Foreskin fibroblast (primary cell): ENCODE measurements at places on chromosomes 5 and 9.

DNA sequence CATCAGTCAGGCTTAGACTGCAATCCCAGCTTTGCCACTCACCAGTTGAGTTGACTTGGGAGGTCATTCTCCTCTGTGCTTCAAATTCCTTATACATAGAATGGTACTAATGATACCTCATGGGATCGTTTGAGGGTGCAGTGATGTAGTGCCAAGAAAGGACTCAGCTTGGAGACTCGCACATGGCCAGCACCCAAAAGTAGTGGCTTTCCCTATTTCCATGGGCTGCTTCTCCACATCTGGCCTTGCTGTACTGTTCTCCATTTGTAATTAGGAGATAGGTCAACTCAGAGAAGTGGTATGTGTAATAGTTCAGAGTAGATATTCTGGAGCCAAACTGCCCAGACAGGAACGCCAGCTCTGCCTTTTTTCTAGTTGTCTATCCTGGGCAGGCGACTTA lies 5.5 kb downstream of the CCL19 start:
- DNase-seq, result peak; percentile 51

- DNase-seq, result no peak
Measured at GRCh38 chr5:74521401-74521800, 119.1 kb downstream of the ENC1 start.

- DNase-seq, result peak; percentile 53
Measured at GRCh38 chr9:88661759-88662158, 126.8 kb downstream of the NXNL2 start.

GRCh38 chr9:76603448-76603895 lies 144.5 kb downstream of the GCNT1 start:
- DNase-seq, result peak; percentile 70

DNA sequence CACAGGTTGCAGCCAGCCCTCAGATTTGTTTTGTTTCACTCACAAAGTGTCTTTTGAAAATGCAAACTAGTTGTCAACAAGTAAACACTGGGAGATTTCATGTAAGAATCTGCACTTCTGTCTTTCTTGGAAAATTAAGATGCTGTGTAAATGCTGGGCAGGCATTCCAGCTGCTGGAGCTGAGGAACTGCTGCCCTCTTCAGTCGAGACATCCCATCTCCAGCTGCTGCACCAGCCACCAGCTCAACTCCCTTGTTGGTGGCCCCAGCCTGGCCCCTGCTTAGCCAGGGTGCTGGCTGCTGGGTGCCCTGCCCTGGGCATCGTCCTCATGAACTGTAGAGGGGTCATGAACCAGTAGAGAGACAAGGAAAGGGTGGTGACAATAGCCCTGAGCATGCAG lies 33.1 kb upstream of the AFAP1L1 start:
- peak; percentile 33 for DNase-seq

DNA sequence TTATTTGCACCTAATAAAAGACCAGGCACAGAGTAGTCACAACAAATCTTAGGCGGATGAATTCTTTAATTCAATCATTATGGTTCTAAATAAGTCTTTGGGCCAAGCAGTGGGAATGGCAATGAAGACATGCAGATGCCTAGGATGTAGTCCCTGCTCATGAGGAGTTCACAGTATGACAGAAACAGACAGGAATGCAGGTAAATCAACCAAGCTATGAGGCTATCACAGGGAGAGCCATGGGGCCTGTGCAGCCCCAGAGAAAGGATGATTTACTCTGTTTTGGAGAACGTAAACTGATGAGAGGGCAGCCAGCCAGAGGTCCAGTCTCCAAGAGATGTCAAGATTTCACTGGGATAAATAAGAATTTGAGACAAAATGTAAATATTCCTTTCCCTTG lies 129.4 kb downstream of the TRIM32 start:
- DNase-seq, result no peak

DNA sequence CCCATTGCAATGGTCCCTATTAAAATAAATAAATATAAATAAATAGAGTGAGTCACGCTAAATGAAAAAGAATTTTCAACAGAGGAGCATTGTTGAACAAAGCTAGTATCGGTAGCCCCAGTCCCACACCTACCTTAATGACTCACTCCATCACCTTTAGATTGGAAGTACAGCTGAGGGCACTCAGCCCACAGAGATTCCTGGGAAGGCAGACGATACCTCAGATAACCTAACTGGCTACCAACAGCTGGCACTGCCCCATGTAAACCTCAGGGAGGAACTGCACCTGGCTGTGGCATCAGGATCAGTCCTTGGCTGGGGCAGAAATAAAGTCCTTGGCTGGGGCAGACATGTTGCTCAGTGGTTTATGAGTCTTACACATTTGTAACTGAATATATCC lies 49.3 kb downstream of the SPRY4 start:
- no peak for DNase-seq

DNA sequence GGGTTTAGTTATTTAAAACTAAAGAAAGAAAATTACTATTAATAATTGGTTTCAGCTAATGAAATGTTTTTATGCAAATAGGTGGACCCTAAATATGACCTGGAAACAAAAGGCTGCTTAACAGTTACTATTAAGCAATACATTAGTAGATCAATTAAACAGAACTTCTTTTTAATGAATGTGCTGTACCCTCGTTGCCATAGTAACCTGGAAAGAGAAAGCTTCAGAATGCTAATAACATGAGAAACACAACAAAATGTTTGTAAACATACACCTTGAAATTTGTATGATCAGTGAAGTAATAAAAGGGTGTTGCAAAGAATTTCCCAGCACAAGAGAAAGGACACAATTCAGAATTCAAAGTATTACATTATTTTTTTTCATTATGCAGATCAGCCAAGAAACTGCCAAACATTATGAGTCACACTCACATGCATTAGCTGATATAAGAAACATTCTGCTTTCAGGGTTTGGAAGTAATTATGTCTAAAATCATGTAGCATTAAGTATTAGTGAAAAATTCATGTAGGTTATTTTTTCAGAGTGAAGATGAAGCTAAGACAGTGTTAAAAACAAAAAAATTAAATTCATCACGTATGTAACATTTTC lies 348.3 kb downstream of the ISL1 start:
- peak; percentile 8 for DNase-seq

- peak; percentile 76 for DNase-seq
Measured at GRCh38 chr5:134458234-134459009, 46.7 kb upstream of the CDKN2AIPNL start.

DNA sequence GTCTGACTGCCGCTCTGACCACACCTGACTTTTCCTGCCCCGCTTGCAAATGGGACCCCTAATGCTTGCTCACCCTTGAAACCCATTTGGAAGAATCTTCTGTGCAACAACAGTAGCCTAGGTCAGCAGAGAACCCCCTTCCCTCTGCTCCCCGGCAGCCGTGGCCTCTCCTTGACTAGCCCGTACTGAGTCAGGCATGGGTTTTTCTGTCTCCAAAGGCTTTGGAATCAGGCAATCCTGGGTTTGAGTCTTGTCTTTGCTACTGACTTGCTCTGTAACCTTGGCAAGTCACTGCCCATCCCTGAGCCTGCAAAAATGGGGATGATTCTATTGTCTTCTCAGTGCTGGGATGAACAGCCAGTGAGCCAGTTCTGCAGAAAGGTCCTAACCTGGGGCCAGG lies 135.4 kb downstream of the RGS3 start:
- DNase-seq, result no peak

- DNase-seq, result no peak
Measured at GRCh38 chr9:68981789-68982188, 32.1 kb downstream of the PRKACG start.

DNA sequence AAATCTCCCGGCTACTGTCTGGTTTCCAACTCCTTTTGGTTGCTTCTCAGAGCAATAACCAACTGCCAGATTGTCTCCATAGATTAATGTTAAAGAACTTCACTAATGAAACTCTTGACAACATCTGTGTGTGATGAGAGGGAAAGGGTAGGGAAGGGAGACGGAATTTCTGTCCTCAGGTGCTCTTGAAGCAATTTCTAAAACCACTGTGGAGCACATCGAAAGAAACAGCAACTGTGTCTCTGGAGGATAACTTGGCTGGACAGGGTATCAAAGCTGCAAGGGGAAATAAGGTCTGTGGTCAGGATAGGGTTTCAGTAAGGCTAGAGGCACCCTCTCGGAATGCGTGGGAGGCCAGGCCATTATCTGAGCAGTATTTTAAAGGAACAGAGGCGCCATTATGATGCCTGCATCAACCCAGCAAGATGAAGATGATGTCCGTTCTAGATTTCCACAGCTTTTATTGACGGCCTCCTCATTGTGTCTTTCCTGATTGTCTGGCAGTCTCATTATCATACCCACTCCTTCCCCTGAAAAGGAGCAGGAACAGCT lies 76.6 kb downstream of the RORB start:
- DNase-seq, result no peak

GRCh38 chr9:93263334-93264229 lies 79.6 kb downstream of the WNK2 start:
- no peak for DNase-seq

- no peak for DNase-seq
Measured at GRCh38 chr9:126935630-126936029, 21.0 kb downstream of the RALGPS1 start.

DNA sequence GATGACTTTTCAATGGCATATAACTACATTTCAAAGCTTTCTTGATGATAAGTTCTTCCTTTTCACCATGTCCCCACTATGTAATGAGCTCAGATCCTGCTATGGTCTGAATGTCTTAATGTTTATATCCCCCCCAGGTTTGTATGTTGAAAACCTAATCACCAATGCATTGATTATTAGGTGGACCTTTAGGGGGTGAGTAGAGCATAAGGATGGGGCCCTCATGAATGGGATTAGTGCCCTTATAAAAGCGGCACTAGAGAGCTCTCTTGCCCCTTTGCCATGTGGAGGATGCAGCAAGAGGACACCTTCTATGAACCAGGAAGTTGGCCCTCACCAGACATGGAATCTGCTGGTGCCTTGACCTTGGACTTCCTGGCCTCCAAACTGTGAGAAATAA lies 316.8 kb downstream of the ARHGEF28 start:
- DNase-seq, result no peak

GRCh38 chr5:153674356-153674755 lies 183.9 kb downstream of the GRIA1 start:
- no peak for DNase-seq

GRCh38 chr9:135864447-135865049 lies 42.8 kb downstream of the CAMSAP1 start:
- peak; percentile 76 for DNase-seq

- DNase-seq, result peak; percentile 92
Measured at GRCh38 chr5:113140837-113141671, 164.5 kb downstream of the DCP2 start.

DNA sequence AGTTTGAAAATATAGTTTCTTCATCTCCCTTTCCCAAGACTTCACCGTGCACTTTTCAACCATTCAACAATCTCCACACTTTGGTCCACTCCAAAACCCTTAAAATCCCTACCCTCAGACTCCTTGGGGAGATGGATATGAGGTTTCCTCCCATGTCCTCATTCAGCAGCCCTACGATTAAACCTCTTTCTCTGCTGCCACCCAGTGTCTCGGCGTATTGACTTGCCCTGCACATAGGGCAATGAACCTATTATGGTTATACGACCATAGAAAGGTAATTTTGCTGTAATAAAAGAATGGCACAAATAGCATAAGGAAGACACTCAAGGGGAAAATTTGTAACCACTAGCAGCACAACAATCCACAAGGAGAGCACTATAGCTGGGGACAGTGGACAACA lies 803.5 kb downstream of the TLE1 start:
- no peak for DNase-seq

DNA sequence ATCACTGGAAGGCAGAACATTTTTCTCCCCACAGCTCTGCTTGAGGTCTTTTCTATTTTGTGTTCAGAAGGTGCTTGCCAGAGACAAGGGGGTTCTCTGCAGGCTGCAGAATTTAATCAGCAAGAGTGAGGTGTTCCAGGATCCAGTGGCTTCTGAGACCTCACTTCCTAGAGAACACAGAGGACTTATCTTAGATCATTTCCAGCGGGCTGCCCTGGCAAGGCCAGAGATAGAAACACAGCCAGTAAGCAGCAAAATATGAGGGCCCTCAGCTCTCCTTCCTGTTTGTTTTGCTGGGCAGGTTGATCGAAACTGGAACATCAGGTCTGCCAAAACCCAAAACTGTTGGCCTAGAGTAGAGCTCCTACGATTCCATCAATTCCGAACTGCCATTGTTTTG lies 187.3 kb downstream of the DIRAS2 start:
- DNase-seq, result no peak

DNA sequence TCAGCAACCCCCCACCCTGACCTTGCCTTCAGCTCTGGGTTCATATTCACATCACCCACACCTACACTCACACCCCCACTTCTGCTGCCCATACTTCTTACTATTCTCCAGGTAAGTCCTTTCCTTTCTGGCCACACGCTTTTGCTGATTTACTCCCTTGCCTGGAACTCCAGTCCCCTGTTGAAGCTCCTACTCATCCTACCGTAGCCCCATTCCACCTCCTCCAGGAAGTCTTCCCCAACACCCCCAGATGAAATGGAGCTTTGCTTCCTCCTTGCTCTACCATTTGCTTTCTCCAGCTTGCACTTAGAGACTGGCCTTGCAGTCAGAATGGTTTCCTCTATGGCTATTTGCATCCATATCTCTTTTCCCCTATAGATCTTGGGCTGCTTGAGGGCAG lies 182.3 kb downstream of the MELK start:
- DNase-seq, result no peak

DNA sequence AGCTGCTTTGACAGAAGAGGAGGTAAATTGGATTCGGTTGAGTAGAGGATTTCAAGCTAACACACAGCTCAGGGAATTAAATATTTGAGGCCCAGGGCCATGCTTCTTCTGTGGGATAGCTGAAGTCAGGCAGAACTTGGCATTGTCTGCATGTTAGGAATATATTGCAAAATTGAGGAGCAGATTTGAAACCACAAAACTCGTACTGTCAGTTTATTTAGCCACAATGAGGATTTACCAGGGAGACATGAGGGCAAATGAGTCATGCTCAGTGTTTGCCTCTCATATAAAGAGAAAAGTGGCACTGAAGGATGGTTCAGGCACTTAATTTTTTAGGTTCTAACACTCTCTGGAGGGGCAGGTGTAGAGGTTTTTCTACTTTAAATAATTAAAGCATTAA lies 83.0 kb upstream of the PRLR start:
- peak; percentile 54 for DNase-seq

GRCh38 chr9:119792242-119792641 lies 423.0 kb upstream of the BRINP1 start:
- DNase-seq, result no peak

GRCh38 chr5:55691265-55692105 lies 20.6 kb downstream of the SLC38A9 start:
- DNase-seq, result peak; percentile 30

- DNase-seq, result no peak
Measured at GRCh38 chr9:91198405-91198804, 163.3 kb downstream of the AUH start.
